ENCODE measurements at places on chromosomes 13 and 19.

DNA sequence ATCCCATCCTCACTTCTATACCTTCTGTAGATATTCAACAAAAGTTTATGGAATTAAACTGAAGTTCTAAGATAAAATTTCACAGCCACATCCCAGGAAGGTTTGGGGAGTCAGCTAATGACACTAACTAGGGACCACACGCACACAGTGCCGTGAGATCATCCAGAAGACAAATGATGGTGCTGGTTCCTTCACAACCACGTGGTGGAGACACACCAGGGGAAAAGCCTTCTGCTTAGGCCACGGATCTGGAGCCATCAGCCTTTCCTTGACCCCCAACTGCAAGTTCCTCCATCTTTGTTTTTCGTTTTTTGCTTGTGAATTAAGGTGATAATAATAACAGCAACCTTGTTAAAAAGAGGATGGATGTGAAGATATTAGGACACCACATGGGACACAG, 241.6 kb upstream of the MAB21L1 start:
- no peak for DNase-seq

- no peak for DNase-seq
These were observed 13.2 kb downstream of the FREM2 start for GRCh38 chr13:38700051-38700450.

- DNase-seq, result no peak
These were observed 42.4 kb upstream of the WDFY2 start for GRCh38 chr13:51541809-51542258.

DNA sequence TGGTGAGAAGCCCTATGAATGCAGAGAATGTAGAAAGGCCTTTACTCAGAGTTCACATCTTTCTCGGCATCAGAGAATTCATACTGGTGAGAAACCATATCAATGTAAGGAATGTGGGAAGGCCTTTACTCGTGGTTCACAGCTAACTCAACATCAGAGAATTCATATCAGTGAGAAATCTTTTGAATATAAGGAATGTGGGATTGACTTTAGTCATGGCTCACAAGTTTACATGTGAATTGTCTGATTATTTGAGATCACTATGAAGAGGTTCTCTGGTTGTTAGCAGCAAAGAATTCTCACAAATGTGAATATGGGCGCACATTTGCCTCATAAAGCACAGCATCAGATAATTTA, 43.7 kb downstream of the ZNF585A start:
- no peak for DNase-seq

- DNase-seq, result peak; percentile 83
These were observed 10.3 kb downstream of the IL17D start for GRCh38 chr13:20713751-20714150.

DNA sequence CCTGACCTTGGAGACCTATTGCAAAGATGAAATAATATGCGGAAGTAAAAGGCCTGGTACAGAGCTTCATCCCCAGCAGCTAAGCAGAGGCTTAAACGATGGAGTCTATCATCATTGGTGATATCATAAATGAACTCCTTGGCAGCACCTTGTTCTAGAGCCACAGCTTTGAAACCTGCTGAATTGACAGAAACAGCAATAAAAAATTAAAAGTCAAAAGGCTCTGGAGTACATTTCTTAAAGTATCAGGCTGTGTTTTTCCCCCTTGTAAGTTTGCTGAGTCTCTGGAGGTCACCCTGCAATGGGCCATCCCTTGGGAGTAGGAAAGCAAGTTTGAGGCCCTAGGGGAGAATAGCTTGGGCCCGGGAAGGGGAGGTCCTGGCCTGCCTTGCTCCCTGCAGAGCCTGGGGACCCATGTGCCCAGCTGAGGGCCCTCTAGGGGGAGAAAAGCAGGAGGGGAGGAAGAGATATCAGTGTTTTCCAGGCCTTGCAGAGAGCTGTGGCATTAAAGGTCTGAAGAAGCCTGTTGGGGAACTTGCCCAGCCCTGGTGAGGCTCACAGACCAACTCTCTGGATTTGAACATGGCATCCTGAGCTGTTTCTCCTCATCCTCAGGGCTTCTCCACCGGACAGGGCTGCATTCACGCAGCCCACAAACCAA, 416.1 kb downstream of the ZNF536 start:
- DNase-seq, result no peak

DNA sequence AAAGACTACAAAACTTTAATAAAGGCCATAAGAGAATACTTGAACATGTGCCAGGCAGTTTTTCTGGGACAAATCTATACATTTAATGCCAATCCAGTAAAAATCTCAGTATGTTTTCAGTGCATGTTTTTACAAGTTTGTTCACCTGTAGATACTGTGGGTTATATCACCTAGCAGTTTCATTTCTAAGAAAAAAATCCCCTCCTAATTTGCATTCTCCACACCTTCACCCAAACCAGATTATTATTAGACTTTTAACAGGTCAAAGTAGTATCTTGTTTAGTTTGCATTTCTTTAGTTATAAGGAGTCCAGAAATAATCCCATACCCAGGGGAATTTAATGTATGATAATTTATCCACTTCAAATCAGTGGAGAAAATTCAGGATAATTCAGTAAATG, 17.0 kb upstream of the LPAR6 start:
- DNase-seq, result no peak

- DNase-seq, result no peak
These were observed 15.0 kb downstream of the EPS15L1 start for GRCh38 chr19:16456652-16457194.

DNA sequence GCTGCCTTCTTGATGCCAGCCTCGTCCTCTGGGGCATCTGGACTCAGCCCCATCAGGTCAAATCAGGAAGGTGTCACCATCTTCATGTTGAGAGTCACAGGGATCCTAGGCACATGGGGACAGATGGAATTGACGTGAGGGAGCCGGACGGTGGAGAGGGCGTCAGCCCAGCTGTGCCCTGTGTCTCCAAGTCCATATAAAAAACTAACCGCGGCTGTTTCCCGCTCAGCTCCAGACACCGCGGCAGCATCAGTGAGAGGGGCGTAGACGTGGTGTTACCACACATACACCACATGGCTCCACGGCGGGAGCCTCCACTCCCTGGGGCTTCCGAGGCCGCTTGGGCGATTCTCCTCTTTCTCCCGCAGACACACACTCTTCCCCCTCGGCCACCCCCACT, 5.6 kb upstream of the PRR36 start:
- no peak for DNase-seq

DNA sequence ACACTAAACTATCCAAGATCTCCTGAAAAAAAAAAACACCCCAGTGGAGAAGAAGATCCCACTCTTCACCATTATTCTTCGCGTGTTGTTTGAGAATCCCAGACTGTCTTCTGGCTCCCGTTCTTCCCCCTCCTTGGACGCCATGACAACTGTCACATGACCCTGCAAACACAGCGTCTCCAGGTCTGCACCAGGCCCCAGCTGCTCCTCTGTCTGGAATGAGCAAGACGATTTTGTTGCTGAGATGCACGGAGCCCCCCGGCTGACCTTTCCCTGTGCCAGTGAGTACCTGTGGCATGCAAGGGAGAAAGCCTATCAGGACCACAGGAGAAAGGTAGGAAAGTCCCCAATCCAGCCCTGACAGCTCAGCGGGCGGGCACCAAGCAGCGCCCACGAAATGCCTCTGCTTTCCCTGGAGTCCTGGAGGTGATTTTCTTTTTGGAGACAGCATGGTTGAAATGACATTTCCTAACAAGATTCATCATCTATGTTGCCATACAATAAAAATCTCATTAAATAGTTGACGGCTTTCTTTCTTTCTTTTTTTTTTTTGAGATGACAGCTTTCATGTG, at the start of gene CFAP97D2:
Gene CFAP97D2, plus strand, starts transcription at position 171 of the 572 bp plus-strand sequence. Its CDS starts 74 bp downstream, at position 245.
- DNase-seq, result no peak

- no peak for DNase-seq
These were observed 712.7 kb downstream of the UQCRFS1 start for GRCh38 chr19:28500296-28500695.

DNA sequence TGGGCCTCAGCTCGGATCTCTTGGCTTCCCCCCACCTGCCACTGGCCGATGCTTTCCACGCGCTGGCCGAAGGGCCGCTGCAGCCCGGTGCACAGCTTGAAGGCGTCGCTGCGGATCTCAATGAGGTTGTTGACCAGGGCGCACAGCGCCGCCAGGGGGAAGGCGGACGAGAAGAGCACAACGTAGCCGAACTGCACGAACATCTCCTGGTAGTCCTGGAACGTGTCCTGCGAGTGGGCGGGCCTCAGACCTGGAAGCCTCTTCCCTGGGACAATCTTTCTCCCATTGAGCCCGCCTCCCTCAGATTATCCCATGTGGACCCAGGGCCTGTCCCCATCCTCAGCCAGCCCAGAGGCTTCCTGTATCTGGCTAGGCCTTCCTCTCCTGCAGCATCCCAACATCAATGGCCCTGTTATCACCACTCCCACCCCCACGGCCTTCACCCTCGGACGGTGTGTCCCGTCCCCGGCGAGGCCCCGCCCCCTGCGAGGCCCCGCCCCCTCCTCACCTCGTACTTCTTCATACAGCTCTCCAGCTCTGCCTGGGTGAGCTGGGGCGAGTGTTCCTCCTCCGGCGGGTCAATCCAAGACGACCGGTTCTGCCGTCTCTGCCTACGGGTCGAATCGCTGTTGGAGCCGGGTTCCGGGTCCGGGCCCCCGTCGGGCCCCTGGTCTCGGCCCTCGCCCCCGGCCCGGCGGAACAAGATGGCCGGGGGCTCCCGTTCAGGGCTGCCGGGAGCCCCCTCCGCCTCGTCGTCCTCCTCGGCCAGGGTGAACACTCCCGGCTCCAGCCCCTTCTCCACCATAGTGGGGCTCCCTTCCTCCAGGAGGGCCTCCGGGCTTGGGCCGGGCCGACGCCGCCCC, 6.8 kb downstream of the ANO8 start:
- no peak for DNase-seq

DNA sequence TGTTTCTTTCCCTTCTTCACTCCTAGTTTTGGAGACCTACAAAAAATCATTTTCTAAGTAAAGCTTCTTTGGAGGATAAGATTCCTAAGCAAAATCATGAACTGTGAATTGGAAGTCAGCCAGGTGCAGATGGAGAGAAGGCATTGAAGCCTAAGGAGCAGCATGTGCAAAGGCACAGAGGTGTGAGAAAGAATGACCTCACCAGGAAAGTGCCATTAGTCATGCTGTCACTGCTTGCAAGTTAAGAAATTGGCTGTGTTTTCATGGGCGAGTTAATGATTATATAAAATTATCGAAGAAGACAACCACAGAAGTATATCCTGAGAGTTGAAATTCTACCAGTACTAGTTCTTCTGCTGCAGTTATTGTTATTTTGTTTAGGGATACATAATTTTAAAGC, 80.3 kb upstream of the KLHL1 start:
- DNase-seq, result no peak

GRCh38 chr19:31583148-31583547, 233.9 kb upstream of the TSHZ3 start:
- DNase-seq, result peak; percentile 12

GRCh38 chr13:26855921-26856320, 95.3 kb upstream of the GPR12 start:
- no peak for DNase-seq

DNA sequence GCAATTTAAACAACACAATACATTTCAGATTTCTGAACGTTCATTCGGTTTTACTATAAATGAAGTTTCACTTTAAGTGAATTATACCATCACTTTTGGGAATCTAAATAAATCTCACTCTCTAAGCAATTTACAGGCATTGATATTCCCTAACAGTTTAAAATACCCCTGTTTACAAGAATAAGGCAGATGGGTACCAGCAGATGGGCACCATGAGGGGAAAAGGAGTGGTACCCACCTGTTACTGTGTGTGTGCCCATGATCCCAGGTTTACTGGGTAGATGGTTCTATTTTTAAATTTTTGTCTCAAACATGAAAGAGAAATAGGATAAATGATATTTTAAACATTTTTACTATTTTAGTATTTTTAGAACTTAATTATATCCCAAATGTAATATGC, 212.9 kb downstream of the PCDH9 start:
- DNase-seq, result no peak

DNA sequence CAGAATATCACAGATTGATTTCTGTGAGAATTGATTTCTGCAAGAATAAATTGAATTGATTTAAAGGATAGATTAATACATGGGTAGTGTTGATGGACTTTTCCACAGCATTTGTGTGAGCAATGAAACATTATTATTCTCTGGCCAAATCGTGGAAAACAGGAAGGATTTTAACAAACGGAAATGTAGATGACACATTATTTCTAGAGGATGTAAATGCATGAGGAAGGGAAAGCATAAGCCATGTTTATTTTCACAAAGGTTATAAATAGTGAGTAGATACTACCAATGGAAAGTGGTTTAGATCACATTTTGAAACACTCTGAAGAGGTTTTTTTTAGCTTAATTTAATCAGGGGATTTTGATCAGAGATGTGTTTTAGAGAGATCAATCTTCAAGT, 1534.6 kb upstream of the MIR17HG start:
- no peak for DNase-seq

DNA sequence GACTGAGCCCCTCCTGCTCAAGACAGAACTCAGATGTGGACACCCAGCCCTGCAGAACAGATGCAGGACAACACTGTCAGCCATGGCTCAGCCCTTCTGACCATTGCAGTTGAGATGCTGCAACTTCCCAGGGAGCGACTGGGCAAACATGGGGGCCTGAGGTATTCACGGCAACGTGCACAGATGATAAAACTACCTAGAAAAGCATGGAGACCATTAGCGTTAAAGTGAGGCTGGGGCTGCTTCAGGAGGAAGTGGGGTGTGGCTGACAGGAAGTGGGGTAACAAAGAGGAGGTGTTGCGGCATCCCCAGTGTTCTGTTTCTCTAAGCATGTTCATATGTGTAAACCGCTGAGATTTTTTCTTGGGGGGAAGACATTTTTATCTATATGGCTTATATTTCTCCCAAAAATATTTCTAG, 1.3 kb upstream of the SIGLEC9 start:
- no peak for DNase-seq

DNA sequence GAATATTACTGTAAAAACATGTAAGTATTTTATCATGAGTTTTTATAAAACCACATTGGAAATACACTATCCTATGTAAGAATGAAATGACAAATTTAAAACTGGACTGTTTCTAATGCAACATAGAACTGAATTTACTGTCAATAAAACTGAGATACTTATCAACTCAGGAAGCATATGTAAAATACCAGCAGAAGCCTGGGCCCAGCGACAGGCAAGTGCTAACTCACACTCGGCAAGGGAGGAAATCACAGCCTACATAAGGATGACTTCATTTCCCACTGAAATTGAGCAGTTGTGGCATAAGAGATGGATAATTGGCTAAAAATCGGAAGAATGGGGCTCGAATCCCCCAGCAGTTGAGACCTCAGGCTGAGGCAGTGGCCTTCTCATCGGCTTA, 12.1 kb downstream of the PROZ start:
- no peak for DNase-seq

- no peak for DNase-seq
These were observed 433 bp upstream of the ZNF616 start for GRCh38 chr19:52140032-52140710.
